Sciatic nerve (tissue), 2 donors: ENCODE measurements at places on chromosomes 11 and 22. TPM values are rescaled to one million over a fixed set of nuclear protein-coding genes. Genes with fewer than 3 reads are reported as not detected.

Gene TOP3B
- total RNA-seq, result 37.0 TPM

Gene TMEM86A
- 7.0 TPM for total RNA-seq

Gene TECTA
- total RNA-seq, result 0.76 TPM

Gene SCGB2A2
- total RNA-seq, result not detected

Gene POU2F3
- total RNA-seq, result not detected

Gene VSIG10L2
- not detected for total RNA-seq

Gene PGR
- total RNA-seq, result 2.5 TPM

Gene IGF2
- 473 TPM for total RNA-seq

Gene SEZ6L
- 0.13 TPM for total RNA-seq

Gene SPTBN2
- total RNA-seq, result 6.6 TPM

Gene SIDT2
- 94.4 TPM for total RNA-seq

Gene UBQLNL
- 1.5 TPM for total RNA-seq

Gene SPDYC
- total RNA-seq, result not detected

Gene ASPHD2
- total RNA-seq, result 1.2 TPM

Gene FXYD2
- total RNA-seq, result 6.6 TPM

Gene MRGPRX3
- total RNA-seq, result not detected

Gene ADSL
- total RNA-seq, result 32.8 TPM

Gene TRIM22
- 86.7 TPM for total RNA-seq

Gene ELMOD1
- 0.36 TPM for total RNA-seq

Gene E2F8
- total RNA-seq, result 0.13 TPM

Gene MUC5AC
- 0.27 TPM for total RNA-seq

Gene TMEM121B
- 0.94 TPM for total RNA-seq

Gene ZBTB16
- 22.7 TPM for total RNA-seq

Gene TEF
- 36.5 TPM for total RNA-seq

Gene DGCR6
- 2.8 TPM for total RNA-seq

Gene DEUP1
- total RNA-seq, result not detected

Gene CAPN5
- 20.1 TPM for total RNA-seq

Gene DNAJB7
- total RNA-seq, result not detected

Gene SBF1
- 73.4 TPM for total RNA-seq

Gene EIF3D
- 132 TPM for total RNA-seq

Gene EFCAB6
- total RNA-seq, result 4.4 TPM

Gene B4GALNT4
- 32.2 TPM for total RNA-seq
